SHP77 (cell line): ENCODE measurements at places on chromosomes 3 and 15.

- DNase-seq: no peak
Observed at GRCh38 chr3:105997800-105998526, 129.2 kb upstream of the CBLB start.

GRCh38 chr3:32278714-32279113 lies 40.2 kb downstream of the CMTM8 start:
- no peak for DNase-seq

DNA sequence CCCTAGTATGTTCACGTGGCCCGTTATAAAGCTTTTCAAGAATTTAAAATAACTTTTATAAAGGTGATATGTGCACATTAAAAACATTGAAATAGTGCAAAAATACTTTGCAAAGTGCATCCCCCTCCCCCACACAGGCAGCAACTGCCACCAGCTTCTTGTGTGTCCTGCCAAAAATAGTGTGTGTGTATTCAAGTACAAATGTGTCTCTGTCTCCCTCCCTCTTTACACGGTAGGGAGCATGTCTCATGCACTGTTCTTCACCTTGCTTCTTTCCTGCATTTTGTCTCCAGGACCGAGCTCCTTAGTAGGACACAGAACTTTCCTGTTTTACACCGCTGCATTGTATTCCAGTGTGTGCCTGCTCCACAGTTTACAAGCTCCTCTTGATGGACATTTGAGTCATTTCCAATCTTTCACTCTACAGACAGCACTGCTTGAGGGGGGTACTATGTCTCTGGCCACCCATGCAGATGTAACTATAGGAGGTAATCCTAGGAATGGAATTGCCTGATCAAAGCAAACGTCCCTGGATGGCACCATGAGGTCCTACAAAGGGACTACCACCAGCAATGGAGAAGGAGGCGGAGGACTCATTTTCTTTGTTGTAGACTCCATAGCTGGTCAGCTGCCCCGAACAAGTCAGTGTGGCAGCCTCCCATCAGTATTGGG lies 52.4 kb downstream of the SLC6A6 start:
- DNase-seq: no peak

- no peak for DNase-seq
Observed at GRCh38 chr15:65392368-65392767, 14.6 kb upstream of the IGDCC3 start.

GRCh38 chr15:83306561-83306960 lies 22.1 kb upstream of the BNC1 start:
- DNase-seq: no peak

GRCh38 chr3:66817951-66818557 lies 180.1 kb upstream of the KBTBD8 start:
- no peak for DNase-seq

DNA sequence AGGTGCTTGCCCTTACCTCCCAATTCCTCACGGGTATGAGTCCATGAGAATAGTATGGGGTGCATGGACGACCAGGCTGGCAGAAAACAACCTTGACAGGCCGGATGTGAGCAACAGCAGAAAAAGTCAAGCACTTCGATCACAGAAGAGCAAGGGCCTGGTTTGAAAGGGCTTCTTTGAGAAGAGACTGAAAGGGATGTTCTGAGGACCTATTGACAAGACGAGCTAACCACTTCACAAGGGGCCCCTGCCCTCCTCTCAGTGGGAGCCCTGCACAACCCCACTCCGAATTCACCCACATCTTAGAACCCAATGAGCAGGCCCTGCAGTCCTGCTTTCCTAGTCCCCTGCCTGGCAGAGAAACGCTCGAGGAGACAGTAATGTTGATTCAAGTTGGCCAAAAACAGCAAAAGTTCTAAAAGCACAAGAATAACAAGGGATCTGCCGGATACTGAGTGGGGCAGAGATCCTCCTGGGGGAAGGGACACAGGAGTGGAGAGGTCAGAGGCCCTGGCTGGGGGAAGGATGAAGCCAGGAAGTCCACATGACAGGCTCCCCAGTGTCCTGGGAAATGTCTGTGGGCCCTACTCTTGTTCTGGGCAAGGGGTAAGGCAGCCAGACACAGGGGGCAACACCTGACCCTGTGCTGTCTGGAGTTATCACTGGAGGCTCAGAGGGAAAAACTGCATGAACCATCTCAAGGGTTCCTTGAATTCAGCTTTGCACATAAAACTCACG lies 14.8 kb upstream of the CX3CR1 start:
- no peak for DNase-seq

DNA sequence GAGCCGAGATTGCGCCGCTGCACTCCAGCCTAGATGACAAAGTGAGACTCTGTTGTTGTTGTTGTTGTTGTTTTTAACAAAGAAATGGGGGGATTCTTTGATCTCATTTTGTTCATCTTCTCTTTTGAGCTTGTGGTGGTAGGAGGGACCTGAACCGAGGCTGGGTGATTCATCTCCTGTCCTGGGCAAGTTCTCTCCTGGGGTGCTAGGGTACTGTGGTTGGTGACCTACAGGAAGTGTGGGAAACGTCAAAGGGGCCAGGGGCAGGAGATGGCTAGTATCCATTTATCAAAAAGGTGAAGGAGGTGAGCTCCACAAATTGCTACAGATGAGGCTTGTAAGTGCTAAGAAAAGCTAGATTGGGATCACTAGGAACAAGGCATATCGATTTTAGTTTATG lies 14.3 kb downstream of the PPCDC start:
- DNase-seq: no peak

GRCh38 chr3:132290833-132291232 lies 26.4 kb upstream of the ACP3 start:
- DNase-seq: no peak

GRCh38 chr3:21673393-21673792 lies 77.6 kb downstream of the ZNF385D start:
- no peak for DNase-seq

GRCh38 chr3:125207949-125208568 lies 4.5 kb downstream of the SLC12A8 start:
- no peak for DNase-seq

GRCh38 chr3:128554100-128554464 lies 61.1 kb upstream of the GATA2 start:
- no peak for DNase-seq

- no peak for DNase-seq
Observed at GRCh38 chr15:60508442-60508841, 29.5 kb upstream of the ICE2 start.

DNA sequence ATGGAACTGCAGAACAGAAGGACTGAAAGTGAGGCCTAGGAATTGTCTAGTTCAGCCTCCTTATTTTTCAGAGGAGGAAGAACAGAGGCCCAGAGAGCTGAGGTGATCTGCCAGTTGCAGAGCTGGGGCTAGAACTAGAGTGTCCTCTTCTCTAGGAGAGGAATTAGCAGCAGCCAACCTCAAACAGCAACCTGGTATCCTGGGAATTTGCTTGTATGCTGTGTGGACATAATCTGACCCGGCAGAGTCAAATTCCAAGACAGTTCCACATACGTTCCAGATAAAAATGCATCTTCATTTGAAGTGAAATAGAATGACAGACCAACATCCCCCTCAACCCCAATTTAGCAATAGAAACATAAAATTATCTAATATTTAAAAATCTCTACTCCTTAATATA lies 13.5 kb upstream of the TSC22D2 start:
- DNase-seq: no peak

GRCh38 chr3:119402791-119403190 lies 60.6 kb downstream of the TMEM39A start:
- no peak for DNase-seq

DNA sequence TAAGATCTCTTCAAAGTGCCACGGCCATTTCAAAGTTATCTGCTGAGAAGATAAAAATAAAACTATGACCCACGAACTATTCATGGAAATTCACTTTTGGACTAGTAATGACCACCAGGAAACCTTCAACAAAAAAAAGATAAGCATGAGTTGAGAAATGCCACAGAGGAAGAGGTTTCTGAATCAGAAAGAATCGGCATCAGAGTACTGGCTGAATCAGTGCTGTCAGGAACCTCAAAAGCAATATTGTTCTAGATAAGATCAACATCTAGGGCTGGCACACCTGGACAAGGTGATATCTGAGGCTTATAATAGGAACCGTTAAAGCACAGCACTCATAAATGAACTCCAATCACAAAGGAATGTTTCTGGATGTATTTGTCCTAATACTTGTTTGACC lies 72.7 kb downstream of the PEAK1 start:
- DNase-seq: no peak

DNA sequence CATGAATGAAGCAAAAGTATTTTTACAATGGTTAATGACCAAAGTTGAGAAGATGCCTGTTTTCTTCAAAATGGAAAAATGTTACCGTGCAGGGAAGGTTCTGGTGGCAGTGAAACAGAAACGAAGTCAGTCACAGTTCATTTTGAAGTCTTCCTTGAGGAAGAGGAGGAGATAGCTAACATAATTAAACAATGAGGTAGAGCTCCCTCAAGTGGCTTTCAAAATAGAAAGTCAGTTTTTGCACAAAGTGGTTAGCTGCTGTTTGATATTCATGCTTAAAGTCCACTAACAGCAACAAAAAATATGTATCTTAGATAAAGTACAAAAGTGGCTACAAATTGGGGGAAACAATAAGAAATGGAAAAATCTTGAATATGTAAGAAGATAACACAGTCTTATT lies 87.3 kb downstream of the TFG start:
- no peak for DNase-seq

DNA sequence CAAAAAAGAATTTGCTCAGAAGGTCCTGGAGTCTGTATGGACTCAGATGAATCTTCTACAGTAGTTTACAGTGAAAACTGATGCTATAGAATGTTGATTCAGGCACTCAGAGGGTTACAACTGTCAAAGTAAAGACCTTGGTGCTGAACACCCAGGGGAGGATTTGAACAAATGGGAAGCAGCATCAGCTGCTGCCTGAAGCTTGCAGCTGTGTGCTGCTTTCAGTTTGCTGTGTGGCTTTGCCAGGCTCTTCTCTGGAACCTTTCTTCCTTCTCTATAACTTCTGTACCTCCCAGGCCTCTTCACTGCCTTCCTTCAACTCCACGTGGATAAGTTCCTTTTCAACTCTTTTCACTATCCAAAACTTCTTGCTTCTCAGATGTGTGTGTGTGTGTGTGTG lies 214.2 kb downstream of the GRM7 start:
- no peak for DNase-seq

DNA sequence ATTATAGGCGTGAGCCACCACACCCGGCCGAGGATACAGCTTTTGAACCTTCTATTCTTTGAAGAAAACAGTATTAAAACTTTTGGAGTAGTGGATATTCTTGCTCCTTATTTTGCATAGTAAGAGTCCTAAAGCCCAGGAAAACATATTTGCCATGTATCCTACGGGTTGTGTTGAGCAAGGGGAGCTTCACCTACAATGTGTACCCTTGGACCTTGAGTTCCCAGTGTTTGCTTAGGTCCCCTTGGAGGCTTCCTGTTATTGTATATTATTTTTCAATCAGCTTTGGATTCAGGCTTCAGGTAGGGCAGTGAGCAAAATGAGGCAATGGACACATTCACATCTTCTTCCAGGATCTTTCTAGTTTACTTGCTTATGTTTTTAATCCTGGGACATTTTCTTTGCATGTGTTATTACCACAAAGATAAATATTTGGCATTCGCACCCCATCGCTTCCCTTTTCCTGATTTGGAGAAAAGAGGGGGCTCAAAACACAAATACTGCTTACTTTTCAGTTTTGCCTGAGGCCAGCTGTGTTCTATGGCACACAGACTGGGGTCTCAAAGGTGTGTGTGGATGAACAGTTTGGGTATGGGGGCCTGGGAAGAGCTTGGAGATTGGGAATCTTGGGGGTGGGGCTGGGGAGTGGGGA lies 88.7 kb downstream of the FNDC3B start:
- DNase-seq: no peak

DNA sequence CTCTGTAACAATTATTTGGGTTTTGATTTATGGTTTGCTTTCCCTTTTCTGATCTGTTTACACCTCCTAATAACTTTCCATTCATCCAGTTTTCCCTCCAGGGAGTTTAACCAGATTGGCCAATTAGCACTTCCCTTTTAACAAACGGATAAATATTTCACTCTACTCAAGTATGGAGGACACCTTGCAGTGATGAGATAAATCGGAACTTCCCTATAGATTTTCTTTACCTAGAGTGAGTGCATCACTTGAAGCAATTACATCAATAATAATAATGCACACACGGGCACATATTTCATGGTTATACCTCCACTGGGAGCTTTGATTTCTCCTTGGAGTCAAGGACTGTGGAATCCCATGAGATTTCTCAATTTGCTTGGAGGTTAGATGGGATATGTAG lies 239.1 kb upstream of the CFAP20DC start:
- DNase-seq: no peak

DNA sequence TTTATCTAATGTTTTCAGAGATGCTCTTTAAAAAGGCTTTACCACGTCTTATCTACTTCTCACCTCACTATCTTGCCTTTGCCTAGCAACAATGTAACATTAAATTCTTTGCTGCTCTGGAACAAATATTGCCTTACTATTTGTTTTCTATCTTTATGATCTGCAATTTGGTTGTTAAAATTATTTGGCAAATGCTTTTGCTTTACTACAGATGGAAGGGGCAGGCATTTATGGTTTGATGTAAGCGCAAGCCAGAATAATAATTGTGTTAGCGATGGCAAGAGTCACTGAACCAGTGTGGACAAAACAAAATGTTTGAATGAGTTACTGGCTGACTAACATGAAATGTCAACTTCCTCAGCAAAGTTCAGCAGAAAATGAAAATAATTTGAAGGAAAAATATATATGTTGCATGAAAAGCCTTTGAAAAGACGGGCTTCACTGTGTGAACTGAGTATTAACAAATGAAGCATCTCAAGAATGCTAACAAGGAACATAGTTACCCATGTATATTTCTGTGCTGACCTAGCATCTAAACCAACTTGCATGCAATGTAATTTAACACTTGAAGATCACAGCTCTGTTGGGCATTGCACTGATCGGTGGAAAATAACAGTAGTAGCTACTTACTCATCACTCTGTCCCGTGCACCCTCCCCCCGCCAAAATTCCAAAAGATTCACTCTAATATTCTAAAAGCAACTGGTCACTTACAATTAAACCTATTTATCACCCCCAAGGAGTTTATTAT lies 454.0 kb upstream of the ARHGEF26 start:
- DNase-seq: no peak

DNA sequence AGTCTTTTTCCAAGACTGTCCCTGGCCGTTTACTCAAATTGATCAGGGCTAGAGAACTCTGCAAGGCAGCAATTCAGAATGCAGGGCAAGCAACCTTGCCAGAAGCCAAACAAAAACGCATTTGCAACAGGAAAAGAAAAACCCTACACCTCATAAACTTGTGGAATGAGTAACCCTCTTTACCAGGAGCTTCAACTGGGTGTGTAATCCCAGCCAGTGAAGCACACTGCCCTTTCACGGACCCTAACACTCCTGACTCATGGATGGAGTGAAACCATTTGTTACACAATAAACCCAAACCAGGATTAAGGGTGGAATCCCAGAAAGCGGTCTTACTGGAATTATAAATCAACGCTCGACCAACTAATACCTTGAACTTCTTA lies 14.8 kb upstream of the LDHAL6B start:
- DNase-seq: no peak

- DNase-seq: no peak
Observed at GRCh38 chr3:17670749-17671148, 71.7 kb downstream of the TBC1D5 start.

GRCh38 chr3:99878005-99878404 lies 60.3 kb downstream of the CMSS1 start:
- DNase-seq: no peak
